ENCODE measurements at places on chromosomes 1 and 21.

DNA sequence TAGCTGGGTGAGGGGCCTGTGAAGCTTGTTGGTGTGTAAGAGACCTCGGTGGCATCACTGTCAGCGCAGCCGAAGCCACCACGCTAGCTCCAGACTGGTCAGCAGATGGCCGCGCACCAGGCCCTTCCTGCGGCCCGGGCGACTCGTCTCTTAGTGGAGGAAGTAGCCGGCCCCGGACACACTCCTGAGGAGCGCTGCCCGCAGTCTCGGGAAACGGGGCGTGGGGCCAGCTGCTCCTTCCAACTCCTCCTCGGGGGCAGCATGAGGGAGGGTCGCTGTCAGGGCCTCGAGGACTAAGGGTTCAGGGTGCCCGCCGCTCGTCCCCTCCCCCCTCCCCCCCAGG is 20.4 kb downstream of the H3-3A start:
- no peak for DNase-seq

- DNase-seq: no peak
These were observed 61.4 kb upstream of the CD34 start for GRCh38 chr1:207972337-207972736.

- no peak for DNase-seq
These were observed 874.2 kb upstream of the ADGRL2 start for GRCh38 chr1:80926531-80926930.

- DNase-seq: no peak
These were observed 21.0 kb upstream of the IFFO2 start for GRCh38 chr1:18977428-18977827.

DNA sequence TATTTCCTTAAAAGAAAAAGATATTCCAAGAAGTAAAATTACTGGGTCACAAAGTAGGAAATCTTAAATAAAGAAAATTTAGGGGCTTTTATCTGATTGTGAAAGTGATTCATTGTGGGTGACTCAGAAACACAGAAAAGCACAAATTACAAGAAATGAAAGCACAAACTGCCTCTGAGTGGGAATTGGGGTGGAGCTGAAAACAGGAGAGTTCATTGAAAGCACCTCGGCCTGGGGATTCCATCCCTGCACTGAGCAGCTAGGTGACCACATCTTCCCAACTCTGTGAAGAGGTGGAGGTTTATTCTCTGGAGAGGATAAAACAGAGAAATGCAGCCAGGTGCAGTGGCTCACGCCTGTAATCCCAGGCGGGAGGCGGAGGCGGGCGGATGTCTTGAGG is 7.4 kb downstream of the GJA4 start:
- DNase-seq: no peak

DNA sequence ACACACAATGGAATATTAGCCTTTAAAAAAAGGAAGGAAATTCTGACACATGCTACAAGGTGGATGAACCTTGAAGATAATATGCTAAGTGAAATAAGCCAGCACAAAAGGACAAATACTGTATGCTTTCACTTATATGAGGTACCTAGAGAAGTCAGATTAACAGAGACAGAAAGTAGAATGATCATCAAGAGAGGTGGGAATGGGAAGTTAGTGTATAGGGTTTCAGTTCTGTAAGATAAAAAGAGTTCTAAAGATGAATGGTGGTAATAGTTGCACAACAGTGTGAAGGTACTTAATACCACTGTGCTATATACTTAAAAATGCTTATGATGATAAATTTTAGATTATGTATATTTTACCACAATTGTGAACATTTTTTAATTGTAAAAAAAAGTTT is 7.2 kb downstream of the RPAP2 start:
- no peak for DNase-seq

DNA sequence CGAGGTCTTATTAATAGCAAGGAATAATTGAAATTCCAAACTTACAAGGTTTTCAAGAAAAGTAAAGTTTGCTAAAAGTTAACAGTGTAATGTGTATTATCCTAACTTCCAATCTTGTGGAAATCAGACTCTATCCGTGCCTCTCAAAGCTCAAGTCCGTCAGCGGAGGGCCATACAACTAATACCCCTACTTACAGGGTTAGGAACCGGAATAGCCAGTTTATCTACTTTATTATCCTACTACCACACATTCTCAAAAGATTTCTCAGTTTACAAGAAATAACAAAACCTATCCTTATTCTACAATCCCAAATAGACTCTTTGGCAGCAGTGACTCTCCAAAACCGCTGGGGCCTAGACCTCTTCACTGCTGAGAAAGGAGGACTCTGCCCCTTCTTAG is 457.8 kb downstream of the PTPRC start:
- DNase-seq: no peak

GRCh38 chr1:222234351-222234750 is 313.6 kb downstream of the HHIPL2 start:
- DNase-seq: no peak

- no peak for DNase-seq
These were observed 38.6 kb upstream of the GADD45A start for GRCh38 chr1:67646145-67647035.

DNA sequence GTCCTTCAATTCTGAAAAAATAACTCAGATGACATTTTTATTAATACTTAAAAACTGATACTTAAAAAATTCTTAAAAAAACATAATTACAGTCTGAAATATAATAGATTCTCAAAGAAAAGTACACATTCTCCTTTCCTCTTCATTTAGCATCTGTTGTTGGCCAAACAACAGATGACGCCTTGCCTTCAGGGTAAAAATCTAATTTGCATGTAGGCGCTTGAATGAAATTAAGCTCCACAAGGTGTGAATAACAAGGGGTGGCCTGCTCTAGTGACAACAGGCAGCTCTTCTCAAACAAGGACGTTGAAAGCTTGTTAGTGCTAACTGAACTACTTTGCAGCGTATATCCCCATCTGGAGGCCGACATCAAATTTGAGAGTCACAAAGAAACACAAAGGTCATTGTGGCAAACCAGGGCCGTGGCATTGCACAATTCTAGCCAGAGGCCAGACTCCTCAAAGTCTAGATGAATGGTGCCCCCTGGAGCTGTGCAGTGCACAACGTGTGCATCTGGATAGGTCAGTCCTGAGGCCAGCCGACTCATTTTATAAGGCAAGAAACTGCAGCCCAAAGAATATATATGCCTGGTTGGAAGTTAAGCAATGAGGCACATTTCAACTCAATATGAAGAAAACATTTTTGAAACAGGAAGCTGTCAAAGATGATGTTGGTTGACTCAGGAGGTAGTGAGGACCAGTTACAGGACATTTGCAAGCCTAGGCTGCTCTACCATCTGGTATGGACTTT is 459.2 kb upstream of the RUNX1 start:
- no peak for DNase-seq

DNA sequence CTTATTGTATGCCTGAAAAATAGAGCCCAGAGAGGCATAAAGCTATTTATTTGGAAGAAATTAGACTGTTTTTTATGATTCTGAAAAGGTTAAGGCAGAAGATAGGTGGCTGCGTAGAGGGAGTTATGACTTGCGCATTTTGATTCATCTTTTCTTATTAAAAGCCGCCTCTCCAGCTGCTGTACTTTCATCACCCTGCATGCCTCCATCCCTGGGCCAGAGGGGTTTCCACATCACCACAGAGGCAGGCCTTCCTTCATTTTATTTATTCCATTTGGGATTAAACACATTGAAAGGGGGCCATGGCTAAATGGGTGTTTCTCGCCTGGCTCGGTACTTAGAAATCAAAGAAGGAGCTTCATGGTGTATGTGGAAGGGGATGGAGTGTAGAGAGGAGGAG is 14.6 kb upstream of the RGS8 start:
- DNase-seq: no peak

GRCh38 chr1:47409311-47410067 is 6.6 kb upstream of the FOXE3 start:
- DNase-seq: no peak

Data from effector CD8-positive, alpha-beta T cell (primary cell).